ENCODE measurements at places on chromosomes 4 and X.

DNA sequence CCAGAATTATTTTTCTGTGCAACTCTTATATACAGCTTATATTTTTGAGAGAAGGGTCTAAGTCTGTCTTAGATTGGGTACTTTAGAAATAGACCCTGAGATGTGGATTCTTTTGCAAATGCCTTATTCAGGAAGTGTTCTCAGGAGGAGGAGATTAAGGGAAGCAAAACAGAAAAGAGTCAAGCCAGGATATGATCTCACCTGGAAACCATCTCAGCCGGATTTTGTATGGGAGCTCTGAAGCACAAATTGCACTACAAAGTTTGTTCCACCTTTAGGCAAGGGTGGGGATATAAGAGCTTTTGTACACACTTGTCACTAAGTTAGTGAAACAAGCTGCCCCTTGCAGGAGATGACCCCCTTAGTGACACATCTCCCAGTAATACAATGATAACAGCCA lies 121.2 kb upstream of the GRPR start:
- DNase-seq, result no peak

DNA sequence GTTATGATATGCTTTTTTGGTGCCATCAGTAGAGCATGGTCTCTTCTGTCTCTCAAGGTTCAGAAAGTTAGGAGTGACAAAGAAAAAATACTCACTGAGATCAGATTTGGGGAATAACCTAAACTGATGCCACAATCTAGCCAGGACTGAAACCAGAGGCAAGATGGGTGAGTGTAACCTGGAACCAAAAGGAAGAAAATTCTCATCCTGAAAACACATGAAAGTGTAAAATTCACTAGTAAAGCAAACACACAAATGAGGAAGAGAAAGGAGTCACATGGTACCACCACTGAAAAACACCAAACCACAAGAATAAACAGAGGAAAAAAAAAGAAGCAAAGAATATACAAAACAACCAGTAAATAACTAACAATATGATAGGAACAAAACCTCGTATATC lies 96.4 kb downstream of the ANXA10 start:
- no peak for DNase-seq

GRCh38 chrX:16119353-16120220 lies 3.8 kb upstream of the GRPR start:
- DNase-seq, result no peak

GRCh38 chr4:39085891-39086290 lies 23.9 kb downstream of the KLHL5 start:
- no peak for DNase-seq

GRCh38 chr4:26074712-26075430 lies 160.9 kb downstream of the SMIM20 start:
- DNase-seq, result peak; percentile 29

GRCh38 chr4:138658518-138658917 lies 357.1 kb upstream of the NOCT start:
- no peak for DNase-seq

DNA sequence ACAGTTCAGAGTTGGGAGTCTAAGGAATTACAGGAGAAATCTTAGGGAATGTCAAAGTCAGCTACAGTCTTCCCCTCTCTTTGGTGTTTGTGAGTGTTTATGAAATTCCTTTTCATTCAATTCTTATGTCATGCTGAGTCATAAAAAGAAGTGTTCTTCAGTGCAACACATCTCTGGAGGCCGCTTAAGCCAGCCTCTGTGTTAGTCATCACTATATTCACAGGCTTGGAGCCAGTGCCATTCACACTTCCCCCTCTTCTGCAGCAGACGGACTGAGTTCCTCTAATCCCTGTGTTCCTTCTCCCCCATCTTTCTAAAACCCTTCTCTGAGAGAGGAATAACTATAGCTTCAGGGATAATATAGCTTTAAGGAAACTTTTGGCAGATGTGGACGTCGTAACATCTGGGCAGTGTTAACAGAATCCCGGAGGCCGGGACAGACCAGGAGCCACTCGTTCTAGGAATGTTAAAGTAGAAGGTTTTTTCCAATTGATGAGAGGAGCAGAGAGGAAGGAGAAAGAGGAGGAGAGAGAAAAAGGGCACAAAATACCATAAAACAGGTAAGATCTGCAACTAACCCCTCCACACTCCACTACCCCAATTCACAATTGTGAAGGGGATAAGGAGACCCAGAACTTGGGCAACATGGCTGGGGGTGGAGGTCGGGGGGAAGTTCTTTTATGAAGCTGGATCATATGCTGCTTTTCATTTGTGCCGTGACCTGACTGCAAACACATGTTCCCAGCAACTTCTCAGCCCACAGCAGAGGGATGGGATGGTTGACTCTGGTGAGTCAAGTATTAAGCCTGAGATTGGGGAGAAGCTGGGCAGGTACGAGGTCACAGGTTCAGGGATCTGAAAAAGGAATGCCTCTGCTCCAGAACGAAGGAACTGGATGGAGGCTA lies at the start of gene SRPX2:
Gene SRPX2 (plus strand): TSS at position 244 of the 905 bp plus-strand sequence. CDS start 2,124 bp downstream, outside the sequence.
- no peak for DNase-seq

DNA sequence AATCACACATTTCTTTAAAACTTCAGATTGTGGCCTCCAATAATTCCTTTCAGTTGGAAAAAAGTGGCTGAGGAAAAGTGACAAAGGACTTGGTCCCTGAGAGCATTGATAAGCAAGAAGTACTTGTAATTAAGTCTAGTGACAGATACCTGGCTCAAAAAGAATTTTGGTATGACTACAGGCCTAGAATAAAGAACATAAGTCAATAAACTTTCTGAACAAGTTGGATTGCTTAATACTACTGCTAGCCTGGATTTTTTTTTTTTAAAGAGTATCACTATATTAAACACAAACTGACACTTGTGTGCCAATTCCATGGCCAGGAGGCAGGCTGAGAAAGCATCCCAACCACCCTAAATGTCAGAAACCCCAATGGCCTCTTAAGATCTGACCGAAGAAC lies 49.3 kb upstream of the PDGFC start:
- no peak for DNase-seq

- DNase-seq, result peak; percentile 6
Measured at GRCh38 chrX:85244450-85245211, 840 bp downstream of the ZNF711 start.

DNA sequence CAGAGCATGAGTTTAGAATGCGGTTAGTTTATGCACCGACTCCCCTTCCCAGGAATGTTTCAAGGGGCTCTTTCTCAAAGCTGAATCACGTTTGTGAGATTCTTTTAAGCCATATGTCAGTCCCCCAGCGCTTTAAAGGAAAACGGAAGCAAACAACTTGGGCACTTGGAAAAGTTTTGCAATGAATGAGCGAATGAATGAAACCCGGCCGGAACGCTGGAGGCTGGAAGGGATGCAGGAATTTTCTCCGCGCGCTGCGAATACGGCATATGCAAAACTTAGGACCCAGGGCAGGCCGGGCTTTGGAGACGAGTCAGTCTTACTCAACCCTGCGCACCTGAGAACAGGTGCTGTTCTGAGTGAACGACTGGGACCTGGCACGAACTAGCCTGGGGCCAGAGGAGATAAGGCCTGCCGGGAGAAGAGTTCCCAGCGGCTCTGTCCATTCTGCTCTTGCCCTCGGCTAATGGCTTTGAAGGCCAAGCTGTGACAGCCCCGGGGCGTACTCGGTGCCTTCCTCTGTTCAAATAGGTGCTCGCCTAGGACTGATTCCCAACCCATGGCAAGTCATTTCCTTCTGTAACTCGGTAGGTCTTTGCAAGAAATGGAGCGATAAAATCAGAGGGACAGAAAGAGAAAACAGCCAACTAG lies 743 bp upstream of the NRK start:
- no peak for DNase-seq

DNA sequence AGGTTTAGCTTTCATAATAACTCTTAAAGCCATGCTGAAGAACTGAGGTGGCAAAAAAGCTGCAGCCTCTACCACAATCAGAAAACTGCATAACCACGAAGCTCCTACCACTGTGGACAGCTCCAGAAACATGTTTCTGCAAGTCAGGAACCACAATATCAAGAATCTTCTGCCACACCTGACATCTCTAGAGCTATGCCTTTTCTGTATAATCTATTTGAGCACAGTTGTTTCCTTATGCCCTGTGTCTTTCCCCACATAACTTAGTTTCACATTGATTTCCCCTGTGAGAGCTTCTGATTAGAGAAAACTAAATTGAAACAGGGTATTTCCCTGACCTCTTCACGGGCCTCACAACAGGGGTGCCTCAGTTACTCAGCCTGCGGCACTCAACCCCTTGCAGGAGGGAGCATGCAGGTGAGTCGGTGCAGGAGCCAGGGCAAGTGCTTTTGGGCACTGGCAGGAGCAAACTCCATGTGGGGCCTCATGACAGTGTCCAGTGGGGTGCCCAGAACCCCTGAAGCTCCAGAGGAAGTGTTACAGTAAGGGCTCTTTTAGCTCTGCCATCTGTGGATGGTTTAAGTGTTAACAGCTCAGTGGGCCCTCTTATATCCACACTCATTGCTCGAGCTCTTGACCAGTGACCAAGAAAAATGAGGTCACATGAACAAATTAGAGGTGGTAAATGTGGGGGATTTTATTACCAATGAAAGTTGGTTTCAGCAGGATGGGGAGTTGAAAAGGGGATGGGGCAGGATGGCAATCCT lies 132.8 kb upstream of the BMP3 start:
- no peak for DNase-seq

DNA sequence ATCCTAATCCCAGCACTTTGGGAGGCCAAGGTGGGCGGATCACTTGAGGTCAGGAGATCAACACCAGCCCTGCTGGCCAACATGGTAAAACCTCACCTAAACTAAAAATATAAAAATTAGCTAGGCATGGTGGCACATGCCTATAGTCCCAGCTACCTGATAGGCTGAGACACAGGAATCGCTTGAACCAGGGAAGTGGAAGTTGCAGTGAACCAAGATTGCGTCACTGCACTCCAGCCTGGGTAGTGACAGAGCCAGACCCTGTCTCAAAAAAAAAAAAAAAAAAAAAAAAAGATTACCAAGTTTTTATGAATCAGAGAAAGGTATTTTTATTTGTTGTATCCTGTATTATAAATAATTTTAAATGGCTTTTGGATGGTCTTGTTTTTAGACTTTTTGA lies 15.1 kb downstream of the TRAPPC11 start:
- DNase-seq, result no peak

DNA sequence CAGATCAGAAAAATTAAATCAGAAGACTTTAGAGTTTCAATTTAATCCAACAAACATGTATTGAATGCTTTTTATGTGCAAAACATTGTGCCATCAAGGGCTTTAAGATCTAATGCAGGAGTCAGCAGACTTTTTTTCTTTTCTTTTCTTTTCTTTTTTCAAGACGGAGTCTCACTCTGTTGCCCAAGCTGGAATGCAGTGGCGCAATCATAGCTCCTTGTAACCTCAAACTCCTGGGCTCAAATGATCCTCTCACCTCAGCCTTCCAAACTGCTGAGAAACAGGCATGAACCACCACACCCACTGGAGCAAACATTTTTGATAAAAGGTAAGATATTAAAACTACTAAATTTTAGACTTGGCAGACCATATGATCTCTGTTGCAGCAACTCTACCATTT lies 24.6 kb upstream of the LRBA start:
- DNase-seq, result no peak

GRCh38 chr4:120760047-120760446 lies 162.5 kb downstream of the PRDM5 start:
- no peak for DNase-seq

DNA sequence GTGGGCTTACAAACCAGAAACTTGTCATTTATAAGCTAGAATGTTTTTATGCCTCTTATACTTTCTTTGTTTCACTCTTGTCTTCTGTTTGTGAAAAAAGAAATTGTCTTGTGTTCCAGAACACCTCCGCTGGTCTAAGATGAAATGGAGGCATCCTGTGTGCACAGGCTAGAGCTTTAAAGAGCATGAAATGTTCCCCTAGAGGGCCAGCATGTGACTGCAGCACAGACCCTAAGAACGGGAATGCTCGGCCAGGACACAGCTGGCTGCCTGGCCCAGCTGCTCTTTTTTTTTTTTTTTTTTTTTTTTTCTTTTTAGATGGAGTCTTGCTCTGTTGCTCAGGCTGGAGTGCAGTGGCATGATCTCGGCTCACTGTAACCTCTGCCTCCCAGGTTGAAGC lies 33.6 kb downstream of the SETD7 start:
- no peak for DNase-seq

GRCh38 chr4:139593091-139593564 lies 37.1 kb upstream of the SETD7 start:
- no peak for DNase-seq

DNA sequence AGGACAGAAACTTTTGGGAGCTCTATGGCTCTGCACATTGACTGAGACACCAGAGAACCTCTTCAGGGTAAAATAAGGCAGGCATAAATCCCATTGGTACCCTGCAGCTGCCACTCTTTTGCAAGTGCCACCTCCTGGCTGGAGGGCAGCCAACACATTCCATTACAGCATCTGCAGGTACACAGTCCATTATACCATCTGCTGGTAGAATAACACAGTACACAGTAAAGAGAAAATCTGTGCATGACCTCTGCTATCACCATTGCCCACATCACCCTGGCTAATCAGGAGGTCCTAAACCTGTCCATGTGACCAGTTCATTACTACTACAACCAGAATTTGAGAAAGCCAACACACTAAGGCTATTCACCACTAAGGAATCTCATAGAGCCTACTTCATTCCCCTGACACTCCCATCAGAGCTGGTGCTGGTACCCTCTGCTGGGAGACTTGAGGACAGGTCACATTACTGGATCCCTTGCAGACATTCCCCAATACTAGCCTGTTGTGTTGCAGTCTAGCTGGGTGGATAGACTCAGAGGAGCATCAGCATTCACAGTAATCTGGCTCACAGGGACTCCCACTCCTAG lies 176.2 kb upstream of the TACR3 start:
- no peak for DNase-seq

- DNase-seq, result no peak
Measured at GRCh38 chrX:137033774-137034507, at the start of gene GPR101. TSS of gene GPR101 (minus strand) at chrX:137033995. CDS start at chrX:137031674, 2,321 bp downstream.

DNA sequence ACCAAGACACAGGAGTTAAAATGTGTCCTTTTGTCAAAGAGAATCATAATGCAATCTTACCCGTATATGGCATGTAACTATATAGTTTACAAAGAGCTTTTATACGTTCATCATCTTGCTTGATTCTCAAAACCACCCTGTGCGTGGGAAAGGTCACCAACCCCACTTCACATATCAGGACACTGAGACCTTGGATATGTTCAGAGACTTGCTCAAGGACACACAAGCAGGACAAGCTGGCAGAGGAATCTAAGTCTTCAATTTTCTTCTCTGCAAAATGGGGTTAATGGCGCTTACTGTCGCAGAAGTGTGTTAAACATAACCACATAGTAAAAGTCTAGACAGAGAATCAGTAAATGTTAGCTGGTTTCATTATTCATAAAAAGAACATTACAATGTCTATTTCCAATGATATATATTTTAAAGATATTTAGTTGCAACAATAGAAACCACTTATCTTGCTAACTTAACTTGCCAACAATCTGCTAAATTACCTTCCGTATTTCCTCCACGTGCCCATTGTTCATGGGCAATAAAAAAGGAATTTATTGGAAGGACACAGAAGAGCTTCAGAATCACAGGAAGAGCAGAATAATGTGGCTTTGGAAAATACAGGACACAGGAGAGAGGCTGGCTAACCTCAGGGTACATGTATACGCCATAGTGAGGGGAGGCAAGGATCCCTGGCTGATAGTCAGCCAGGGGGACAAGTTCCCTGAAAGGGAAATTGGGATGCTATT lies 64.6 kb upstream of the TAPT1 start:
- DNase-seq, result no peak
